Activated T-cell treated with anti-CD3 and anti-CD28 coated beads for 4 hours (primary cell): ENCODE measurements at places on chromosomes 2 and 18.

- no peak for DNase-seq
Observed at GRCh38 chr2:116696223-116696622, 1118.3 kb upstream of the DDX18 start.

DNA sequence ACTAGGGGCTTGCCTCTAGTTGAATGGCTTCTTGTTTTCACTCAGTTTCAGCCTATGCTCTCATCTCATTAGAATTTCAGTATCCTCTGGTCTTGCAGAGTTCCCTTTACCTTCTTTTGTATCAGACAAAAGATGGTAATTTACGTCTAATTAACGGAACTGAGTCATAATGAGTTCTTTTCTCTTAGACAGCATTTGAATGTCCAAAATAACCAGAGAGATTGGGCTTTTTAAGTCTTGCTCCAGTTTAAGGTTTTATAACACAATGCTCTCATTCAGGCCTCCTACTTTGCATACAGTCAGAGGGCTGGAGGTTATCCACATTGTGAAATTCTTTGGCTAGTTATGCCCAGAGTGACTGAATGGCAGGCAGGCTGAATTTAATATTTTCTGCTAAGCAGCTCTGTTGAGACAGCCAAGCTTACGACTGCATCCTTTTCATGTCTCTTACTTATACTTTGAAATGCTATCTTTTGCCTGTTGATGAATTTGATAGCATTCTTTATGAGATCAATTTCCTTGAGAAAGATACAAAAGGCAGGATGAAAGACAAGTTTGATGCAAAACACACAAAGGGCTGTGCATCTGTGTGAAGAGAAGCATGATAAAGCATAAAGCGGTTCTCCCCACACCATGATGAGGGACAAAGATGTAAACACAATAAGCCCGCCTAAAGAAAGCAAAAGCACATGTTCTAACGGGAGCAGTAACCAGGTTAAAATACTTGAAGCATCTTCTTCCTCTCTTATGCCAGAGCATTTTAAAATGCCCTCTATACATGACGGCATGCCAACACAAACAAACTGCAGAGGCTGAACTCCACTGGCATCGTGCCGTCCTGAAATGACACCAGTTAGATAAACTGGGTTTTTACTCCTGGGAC lies 90.0 kb downstream of the CDH2 start:
- no peak for DNase-seq

GRCh38 chr18:2395427-2396161 lies 175.7 kb downstream of the METTL4 start:
- DNase-seq, result no peak

GRCh38 chr2:69683170-69683971 lies 39.8 kb upstream of the AAK1 start:
- no peak for DNase-seq

DNA sequence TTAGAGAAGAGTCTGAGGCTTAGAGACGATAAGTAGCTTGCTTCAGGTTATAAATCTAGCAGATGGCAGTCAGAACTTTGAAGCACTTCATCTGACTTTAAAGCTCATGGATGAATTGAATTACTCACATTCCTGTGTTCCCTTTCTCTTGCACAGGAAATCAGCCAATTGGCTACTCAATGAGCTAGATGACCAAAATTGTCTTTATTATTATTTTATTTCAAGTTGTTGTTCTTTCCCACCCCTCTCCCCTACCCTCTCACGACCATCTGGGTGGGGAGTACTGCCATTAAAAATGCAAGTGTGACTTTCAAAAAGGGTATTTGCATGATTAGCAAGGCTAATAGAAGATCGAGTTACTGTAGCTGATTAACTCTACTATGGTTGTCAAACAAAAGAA lies 491.1 kb downstream of the NR4A2 start:
- no peak for DNase-seq

DNA sequence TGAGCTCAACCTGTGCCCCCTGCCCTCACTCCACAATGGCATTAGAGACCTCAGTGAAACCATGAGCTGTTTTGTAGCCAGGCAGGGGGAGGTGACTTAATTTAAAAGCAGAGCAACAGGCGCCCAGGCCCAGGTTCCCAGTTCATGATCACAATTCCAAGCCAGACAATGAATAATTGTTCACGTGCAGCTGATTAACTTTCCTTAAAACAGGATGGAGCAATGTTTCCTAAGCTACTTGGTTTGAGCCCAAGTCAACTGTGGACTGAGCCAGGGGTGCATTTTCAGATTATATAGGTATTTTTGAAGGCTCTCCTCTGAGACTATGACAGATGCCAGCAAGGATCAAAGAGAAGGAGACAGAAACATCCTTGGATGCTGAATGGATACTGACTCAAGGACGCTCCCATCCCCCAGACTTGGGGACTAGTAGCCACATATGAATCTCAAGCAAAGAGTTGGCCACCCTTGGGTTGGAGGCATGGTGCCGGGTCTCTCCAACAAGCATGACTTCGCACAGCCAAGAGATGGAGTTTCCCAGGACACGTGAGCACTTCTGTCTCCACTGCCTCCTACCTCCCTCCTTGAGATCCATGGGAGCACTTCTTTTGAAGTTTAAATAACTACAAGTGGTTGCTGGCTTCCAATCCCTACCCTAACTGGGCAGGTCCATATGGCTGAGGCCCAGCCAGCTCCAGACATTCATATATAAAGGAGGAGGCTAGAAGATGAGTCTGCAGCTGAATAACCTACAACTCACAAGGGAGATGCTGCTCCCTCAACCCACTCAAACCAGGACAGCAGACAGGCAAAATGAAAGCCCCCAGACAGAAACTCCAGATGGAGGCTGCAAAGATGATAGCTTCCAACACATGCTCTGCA lies 12.7 kb downstream of the SMAD7 start:
- no peak for DNase-seq

DNA sequence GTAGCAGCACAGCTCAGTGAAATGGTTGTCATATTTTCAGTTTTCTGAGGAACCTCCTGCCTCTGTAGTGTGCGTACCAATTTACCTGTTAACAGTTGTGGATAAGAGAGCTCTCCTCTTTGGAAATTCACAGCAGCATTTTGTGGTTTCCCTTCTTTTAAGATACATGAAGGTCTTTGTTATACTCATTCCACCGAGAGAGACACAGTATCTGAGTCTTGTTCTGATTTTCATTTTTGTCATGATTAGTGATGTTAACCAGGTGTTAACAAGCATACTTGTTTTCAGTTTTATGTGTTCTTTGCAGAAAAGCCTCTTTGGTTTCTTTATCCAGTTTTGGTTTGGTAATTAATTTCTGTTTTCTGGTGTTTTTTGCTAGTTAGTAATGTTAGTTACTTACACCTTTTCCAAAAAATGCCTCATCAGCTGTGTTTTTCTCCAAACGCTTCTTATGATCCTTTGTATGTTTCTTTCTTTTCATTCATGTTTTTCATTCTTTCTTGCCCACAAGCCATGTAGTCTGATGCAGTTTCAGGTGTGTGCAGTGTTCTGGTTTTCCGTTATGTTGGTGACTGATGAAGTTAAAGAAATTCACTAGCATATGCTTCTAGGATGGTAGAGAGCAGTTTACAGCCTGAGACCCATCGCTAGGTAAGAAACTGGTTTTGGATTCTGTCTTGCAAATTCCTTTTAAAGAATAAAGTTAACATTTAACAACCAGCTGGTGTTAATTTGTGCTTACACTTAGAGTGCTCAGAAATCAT lies 30.1 kb downstream of the CCDC74A start:
- no peak for DNase-seq

DNA sequence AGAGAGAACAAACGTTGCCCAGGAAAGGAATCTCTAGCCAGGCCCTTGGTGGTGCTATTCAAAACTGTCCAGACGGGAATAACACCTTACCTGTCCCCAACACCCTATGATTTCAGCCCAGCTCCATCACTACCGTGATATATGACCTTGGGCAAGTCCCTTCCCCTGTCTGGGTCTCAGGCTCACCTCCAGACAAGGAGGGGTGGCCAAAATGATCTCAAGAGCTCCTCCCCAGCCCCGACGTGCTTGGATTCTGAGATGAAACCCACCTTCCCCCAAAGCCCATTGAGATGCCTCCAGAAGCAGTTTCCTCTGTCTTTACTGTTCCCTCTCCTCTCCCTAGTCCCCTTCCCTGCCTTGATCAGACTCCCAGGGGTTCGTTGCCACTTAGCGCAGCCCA lies 1.5 kb downstream of the KCNK3 start:
- DNase-seq, result no peak

DNA sequence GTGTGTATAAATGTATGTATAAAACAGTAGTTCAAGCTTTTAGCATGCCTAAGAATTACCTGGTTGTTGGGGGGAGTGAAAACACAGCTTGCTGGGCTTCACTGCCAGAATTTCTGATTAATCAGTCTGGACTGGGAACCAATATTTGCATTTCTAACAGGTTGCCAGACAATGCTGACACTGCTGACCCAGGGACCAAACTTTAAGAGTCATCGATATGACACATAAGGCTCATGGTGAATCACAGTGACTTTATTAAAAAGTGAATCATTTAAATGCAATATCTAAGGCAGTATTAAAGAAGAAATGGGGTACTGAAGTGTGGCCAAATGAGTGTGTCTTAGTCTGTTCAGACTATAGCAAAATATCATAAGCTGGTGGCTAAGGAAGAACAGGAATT lies 195.9 kb upstream of the DTNA start:
- no peak for DNase-seq

GRCh38 chr2:199259671-199260070 lies 198.1 kb downstream of the SATB2 start:
- DNase-seq, result no peak

- DNase-seq, result no peak
Observed at GRCh38 chr2:106343274-106343673, 124.9 kb downstream of the RGPD3 start.

- no peak for DNase-seq
Observed at GRCh38 chr18:33812186-33812585, 234.2 kb downstream of the ASXL3 start.

DNA sequence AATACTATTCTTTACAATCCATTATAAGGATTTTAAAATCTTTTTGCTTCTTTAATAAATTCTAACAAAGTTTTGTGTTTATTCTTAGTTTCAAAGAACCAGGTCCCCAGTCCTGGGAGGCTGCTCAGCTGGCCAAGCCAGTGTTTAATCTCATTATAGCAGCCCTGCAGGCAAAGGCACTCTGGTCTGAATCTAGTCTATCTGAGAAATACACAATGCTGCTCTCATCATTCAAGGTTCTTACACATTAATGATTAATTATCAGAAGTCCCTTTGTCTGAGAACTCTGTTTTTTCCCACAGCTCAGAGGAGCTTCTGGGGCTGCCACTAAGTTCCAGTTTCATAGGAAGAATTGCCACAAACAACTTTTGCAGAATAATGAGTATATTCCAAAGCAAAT lies 27.7 kb downstream of the KCTD18 start:
- DNase-seq, result no peak

DNA sequence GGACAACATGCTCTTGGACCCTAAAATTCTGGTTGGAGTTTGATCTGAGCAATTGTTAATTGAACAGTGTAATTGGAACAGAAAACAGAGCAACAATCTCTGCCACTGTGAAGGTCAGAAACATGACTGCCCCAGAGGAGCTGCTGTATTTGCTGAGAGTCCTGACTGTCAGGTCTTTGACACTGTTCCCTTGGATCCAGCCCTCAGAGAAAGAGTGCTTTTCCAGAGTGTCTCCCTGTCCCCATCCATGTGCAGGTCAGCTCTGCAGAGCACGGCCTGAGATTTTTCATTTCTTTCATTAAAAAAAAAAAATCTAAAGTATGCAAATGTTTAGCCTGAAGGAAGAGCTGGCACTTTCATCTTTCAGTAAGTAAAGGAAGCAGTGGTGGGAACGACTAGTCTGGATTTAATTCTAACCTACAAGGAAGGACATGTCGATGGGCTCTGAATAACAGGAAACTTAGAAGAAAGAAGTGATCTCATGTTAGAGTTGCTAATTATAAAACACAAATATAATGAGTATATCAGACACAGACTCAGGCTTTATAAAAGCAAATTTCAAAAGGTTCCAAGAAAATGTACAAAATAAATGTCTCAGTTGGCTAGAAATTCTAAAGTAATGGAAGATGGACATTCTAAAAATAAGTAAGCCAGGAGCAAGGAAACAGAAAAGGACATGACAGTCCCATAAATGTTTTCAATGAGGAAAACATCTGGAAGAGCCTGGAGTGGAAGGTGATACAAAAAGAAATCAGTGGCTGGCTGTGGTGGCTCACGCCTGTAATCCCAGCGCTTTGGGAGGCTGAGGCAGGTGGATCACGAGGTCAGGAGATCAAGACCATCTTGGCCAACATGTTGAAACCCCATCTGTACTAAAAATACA lies 876.5 kb downstream of the EPHA4 start:
- no peak for DNase-seq

- DNase-seq, result no peak
Observed at GRCh38 chr2:37365669-37366068, 21.2 kb downstream of the QPCT start.

- DNase-seq, result no peak
Observed at GRCh38 chr2:203594541-203594940, 59.4 kb upstream of the RAPH1 start.

DNA sequence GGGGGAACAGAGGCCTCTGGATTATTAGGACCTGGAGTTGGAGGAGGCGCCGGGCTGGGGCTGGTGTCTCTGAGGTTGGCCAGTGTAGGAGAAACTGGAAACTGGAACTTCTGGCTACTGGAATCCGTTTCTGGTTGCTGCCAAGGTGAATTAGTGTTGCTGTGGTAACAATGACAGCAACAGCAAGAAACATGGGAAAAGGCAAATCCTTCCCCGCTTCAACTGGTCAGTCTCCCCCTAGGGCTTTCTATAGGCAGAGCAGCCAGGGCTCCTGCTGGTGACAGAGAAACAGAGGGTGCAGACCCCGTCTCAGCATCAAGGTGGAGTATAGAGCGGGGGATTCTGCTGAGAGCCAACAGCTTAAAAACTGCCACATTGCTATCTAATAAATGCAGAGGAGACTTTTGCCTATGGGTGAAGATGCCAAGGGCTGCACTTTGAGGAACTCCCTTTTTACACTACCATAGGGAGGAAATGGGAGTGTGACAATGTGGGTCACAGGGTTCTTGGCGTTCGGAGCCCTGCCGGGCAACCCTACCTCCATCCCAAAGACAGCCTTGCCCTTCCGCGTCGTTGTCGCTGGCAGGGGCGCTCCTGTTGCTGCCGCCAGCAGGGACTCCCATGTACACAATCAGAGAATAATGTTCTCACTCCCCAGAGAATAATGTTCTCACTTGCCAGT lies 81.4 kb upstream of the CABLES1 start:
- DNase-seq, result no peak
